ENCODE measurements at places on chromosomes 7 and 10. TPM values are rescaled to one million over a fixed set of nuclear protein-coding genes. Genes with fewer than 3 reads are reported as not detected.

Gene HABP2
- not detected for total RNA-seq

DNA sequence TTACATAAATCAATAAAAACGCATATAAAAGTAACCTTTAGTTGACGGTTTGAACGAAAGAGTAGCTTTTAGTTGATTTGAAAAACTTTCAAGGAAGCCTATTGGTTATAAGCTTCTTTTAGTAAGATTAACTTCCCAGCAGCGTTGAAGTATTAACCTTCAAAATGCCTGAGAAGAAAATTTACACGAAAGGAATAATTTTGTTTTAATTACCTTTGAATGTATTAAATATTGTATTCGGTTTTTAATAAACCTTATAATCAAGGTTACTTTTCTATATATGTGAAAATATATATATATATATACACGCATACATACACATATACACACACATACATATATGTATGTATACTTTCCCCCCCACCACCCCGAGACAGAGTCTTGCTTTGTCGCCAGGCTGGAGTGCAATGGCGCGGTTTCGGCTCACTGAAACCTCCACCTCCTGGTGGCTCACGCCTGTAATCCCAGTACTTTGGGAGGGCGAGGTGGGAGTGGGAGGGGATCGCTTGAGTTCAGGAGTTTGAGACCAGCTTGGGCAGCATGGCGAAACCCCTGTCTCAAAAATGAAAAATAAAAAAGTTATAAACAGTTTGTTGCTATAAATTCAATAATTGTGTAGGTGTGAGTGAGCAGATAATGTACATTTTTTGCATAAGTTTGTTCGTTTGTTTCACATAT lies 57.6 kb upstream of the EZH2 start:
- peak overlapping the region; percentile 95 for H3K4me3 ChIP-seq
- H3K27me3 ChIP-seq = no peaks in the 10 kb centered on the region
- peaks cover 7% of the 10 kb centered on the region for H3K4me1 ChIP-seq
- peak; percentile 76 for DNase-seq
- H3K36me3 ChIP-seq = peaks cover 5% of the 10 kb centered on the region
- H3K27ac ChIP-seq = peak overlapping the region; percentile 88

GRCh38 chr7:106659166-106659962 lies 1.6 kb downstream of the CCDC71L start:
- H3K27me3 ChIP-seq = no peaks in the 10 kb centered on the region
- DNase-seq = no peak
- peak overlapping the region; percentile 73 for H3K4me3 ChIP-seq
- H3K36me3 ChIP-seq = no peaks in the 10 kb centered on the region

- no peak overlapping the region for H3K27ac ChIP-seq
- no peaks in the 10 kb centered on the region for H3K36me3 ChIP-seq
- H3K27me3 ChIP-seq = no peaks in the 10 kb centered on the region
- no peak overlapping the region for H3K4me3 ChIP-seq
These were observed 87.5 kb downstream of the UBE2H start for GRCh38 chr7:129865093-129865924.

- H3K36me3 ChIP-seq = no peaks in the 10 kb centered on the region
- H3K4me1 ChIP-seq = no peaks in the 10 kb centered on the region
- H3K27ac ChIP-seq = no peak overlapping the region
- no peak for DNase-seq
- no peak overlapping the region for H3K4me3 ChIP-seq
These were observed 364.9 kb upstream of the PLXDC2 start for GRCh38 chr10:19451356-19451755.

DNA sequence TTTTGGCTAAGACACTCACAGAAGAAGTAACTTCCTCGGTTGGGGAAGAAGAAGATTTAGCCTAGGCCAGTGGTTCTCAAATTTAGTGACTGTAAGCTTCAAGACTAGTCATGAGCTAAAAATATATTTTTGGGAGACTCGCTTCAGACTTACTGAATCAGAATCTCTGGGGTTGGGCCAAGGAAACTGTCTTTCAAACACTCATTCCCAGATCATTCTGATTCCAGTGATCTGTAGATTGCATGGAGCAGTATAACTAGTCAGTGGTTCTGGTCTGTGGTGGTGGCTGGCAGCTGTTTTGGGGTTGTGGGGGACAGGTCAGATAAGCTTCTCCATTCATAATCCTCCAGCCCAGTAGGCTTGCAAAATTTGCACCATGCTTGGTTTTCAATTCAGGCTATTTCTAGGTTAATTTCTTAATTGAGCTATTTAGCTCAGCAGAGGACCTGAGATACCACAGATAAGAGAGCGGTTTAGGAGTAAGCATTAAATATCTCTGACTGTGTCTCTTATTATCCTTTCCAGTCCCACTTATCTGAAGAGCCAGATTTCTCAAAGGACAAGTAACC lies 3.8 kb upstream of the KAT6B start:
- H3K27me3 ChIP-seq = no peaks in the 10 kb centered on the region
- DNase-seq = no peak
- H3K4me1 ChIP-seq = peaks cover 31% of the 10 kb centered on the region
- no peak overlapping the region for H3K4me3 ChIP-seq

GRCh38 chr10:43308986-43309385 lies 42.1 kb upstream of the RASGEF1A start:
- no peak overlapping the region for H3K4me3 ChIP-seq
- no peak overlapping the region for H3K27ac ChIP-seq
- H3K36me3 ChIP-seq = no peaks in the 10 kb centered on the region
- no peaks in the 10 kb centered on the region for H3K27me3 ChIP-seq

- no peaks in the 10 kb centered on the region for H3K27me3 ChIP-seq
- no peak overlapping the region for H3K27ac ChIP-seq
- H3K4me1 ChIP-seq = no peaks in the 10 kb centered on the region
- H3K36me3 ChIP-seq = no peaks in the 10 kb centered on the region
- no peak for DNase-seq
- no peak overlapping the region for H3K4me3 ChIP-seq
These were observed 76.4 kb upstream of the CDC14C start for GRCh38 chr7:48847917-48848316.

Gene PTF1A
- not detected for total RNA-seq

Gene ELAPOR2
- total RNA-seq = 5.3 TPM

GRCh38 chr10:3950676-3951275 lies 165.8 kb upstream of the KLF6 start:
- H3K36me3 ChIP-seq = no peaks in the 10 kb centered on the region
- H3K27ac ChIP-seq = no peak overlapping the region
- peaks cover 20% of the 10 kb centered on the region for H3K4me1 ChIP-seq
- no peak for DNase-seq

Gene TMEM139
- total RNA-seq = 0.32 TPM
